ENCODE measurements at places on chromosomes 1 and 21.

DNA sequence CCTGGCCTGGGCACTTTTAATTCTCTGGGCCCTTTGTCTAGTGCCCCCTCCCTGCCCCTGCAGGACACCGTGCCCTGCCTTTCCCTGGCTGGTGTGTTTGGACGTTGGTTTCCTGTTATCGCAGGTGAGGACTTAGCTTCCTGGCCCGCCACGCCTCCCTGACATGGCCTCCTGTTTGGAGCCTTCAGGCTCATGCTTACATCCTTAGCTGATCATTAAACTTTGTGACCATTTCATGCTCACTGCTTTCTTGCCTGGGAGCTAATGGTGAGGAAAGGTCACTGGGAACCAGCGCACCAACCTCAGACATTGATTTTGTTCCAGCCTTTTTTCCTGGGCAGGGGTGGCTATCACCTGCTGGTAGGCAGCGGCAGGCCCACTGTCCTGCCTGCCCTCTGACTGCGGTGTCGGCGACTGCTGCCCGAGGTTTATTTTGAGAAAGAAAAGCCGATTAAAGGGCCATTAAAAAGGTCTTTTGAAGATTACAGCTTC is 3.7 kb downstream of the PFKL start:
- DNase-seq: no peak

- peak; percentile 41 for DNase-seq
Observed at GRCh38 chr1:154463512-154463990, 38.5 kb upstream of the TDRD10 start.

DNA sequence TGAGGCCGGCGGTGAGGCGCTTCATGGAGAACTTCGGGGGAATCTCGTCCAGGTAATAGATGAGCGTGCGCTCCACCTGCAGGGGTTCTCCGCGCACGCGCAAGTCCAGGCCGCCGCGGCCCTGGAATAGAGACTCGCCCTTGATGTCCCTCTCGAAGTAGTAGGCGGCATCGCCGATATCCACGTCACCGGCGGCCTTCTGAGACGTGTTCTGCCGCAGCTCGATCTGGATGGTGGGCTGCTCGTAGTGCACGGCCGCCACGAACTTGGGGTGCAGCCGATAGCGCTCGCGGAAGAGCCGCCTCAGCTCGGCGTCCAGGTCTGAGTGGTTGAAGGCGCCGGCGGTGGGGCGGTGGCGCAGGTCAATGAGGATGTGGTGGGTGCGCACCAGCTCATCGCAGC is 726 bp downstream of the TACSTD2 start:
- no peak for DNase-seq

DNA sequence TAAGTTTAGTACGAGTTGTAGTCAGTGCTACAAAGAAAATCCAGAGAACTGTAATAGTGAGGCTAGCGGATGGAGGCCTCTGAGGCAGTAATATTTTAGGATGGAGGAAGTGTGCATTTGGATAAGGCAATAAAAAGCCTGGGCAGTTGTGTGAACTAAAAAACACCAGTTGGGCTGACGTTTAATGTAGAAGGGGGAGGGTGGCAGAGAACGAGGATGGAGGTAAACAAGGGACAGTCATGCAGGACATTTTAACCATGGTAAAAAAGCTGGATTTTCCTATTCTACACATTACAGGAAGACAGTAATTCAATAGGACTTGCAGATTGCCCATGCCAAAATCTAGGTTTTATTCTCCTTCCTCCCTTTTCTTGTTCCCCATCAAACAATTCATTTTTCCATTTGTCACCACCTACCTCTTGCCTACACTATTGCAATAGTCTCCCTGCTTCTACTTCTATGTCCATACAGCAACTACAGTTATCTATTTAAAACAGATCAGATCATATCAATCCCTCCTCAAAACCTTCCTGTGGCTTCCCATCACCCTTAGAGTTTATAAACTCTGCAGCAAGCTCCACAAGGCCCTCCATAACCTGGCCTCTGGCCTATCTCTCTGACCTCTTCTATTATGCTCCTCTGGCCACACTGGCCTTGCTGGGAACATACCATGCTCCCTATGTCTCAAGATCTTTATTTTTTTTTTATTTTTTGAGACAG is 27.7 kb downstream of the ERO1B start:
- no peak for DNase-seq

DNA sequence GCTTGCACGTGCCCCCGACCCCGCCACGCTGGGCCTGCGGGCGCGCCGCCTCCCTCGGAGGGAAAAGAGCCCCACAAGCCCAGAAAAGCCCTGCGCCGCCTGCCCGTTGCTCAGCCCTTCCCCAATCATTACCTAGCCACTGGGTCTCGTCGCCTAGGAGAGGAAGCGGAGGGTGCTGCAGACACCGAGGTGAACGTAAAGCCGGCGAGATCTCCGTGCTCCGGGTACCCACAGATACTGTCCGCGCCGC is at the start of gene ENO1:
ENO1 (minus strand) TSS at position 239 of the 250 bp plus-strand sequence. CDS start 3,778 bp downstream, outside the sequence.
- no peak for DNase-seq

GRCh38 chr1:32741413-32742198 is 39.0 kb upstream of the SYNC start:
- peak; percentile 44 for DNase-seq

- no peak for DNase-seq
Observed at GRCh38 chr1:200862713-200863415, 9.9 kb upstream of the GPR25 start.

DNA sequence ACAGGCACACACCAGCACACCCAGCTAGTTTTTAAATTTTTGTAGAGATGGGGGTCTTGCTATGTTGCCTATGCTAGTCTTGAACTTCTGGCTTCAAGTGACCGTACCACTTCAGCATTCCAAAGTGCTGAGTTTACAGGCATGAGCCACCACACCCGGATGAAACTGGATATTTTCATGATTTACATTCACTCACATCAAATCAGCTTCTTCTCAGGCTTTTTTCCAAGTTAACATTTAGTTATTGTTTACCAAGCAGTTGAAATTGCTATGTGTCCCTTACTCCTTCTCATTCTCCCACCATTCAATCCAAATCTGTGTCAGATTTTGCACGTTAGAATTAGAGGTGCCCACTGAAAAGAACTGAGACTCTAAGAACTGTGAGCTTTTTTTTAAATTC is 18.4 kb downstream of the RIT1 start:
- peak; percentile 83 for DNase-seq

- peak; percentile 45 for DNase-seq
Observed at GRCh38 chr1:54671985-54672608, 30.5 kb downstream of the MROH7 start.

- DNase-seq: no peak
Observed at GRCh38 chr1:58854576-58854975, 70.7 kb upstream of the JUN start.

GRCh38 chr21:34190576-34191321 is 117.4 kb downstream of the MRPS6 start:
- DNase-seq: no peak

- no peak for DNase-seq
Observed at GRCh38 chr1:30589083-30589482, 134.3 kb downstream of the MATN1 start.

DNA sequence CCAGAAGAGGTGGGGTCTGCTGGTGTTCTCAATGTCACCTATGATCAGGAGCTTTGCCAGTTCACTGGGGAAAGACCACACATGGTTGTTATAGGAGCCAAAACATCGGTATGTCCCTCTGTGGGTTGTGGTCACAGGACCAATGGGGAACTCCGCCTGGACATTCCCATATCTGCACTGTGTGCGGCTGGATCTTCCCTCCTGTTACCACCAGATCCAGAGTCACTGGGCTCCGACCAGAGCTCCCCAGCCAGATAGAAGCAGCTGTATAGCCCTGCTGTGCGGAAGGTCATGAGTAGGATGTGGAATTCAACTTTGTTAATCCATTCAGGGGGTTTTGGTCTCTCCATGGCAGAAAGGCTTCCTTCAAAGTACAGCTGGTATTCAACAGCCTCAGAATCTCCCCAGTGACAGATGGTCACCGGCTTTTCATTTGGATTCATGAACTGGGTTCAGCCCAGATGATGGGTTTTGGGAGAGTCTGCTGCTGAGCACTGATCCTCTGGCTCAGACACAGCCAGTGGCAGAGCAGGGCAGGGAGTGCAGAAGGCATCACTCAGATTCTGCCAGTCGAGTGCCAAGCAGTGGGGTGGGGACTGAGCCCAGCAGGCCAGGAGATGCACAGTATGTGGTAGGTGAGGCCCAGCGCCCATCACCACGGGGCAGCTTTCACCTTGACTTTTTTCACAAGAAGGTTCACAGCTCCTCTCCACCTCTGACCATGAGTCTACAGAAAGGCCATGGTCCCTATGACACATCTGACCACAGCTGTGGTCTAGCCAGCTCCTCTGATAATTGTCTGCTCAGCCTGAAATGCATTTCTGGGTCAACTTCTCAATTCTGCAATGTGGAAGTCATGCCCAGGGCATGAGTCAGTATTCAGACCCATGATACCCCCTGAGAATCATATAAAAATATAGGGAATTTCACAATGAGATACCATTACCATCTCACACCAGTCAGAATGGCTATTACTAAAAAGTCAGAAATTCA is 2.9 kb upstream of the SHCBP1L start:
- peak; percentile 95 for DNase-seq

DNA sequence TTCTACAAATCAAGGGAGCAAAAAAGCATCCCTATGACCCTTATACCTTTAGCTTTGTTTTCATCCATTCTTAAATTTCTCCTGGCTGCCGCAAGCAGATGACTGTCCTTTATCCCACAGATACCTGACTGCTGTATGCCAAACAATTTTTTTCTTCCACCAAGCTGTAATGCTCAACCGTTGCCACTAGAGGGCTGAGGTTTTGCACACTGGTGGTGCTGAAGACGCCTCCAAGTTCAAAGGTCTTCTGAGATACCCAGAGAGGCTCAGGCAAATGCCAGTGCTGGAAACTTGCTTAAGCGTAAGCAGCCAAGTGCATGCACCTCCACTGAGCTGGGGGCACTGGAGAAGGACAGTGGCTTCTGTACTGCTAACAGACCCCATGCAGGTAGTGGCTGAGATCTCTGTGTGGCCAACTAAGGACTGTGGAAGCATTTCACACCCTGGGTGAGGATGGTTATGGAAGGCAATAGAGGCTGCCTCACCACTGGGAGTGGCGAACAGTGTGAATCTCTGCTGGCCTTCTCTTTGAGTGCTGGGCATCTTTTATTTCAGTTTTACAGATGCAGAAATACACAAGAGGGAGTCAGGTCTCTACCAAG is 28.5 kb downstream of the CNIH3 start:
- peak; percentile 39 for DNase-seq

DNA sequence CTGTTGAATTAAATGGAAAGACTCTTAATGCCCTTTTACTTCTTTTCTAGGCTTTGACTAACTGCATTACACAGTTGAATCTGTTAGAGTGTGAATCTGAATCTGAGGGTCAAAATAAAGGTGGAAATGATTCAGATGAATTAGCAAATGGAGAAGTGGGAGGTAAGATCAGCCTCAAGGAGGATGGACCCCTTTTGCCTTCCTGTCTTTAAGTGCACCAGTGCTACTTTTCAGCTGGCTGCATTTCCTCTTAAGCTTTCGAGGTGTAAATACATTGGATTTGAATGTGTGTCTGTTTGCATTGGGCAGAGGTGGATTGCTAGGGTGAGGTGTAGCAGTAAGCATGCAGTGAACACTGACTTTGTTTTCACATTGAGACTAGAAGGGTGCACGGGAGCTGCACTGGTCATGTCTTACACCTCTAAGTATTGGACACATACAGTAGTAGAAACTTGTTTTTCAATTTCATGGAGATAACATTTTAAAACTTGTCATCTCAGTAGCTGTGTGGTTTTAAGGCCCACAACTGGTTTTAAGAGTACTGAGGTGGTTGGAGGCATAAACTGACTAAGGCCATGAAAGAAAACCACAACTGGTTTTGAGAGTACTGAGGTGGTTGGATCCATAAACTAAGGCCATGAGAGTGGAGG is 35.4 kb downstream of the MIA3 start:
- no peak for DNase-seq

GRCh38 chr1:36342426-36343185 is 19.2 kb upstream of the EVA1B start:
- peak; percentile 80 for DNase-seq

DNA sequence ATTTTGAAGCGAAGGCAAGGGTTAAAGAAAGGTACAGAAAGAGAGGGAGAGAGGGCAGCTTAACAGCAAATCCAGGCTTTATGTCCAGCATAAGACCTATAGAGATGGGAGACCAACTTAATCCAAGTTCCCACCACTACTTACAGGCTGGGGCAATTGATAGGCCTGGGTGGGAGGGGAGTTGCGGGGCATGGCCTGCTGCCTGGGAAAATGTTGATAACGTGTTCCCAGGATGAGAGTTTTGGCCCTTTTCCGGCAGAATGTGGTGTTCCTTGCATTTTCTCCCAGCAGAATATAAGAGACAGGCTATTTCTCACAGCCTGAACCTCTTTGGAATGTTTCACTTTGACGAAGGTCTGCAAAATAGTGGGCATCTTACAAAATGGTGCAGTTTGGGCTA is 34.9 kb upstream of the PLA2G5 start:
- no peak for DNase-seq

GRCh38 chr21:45574081-45574501 is 31.9 kb upstream of the SLC19A1 start:
- no peak for DNase-seq

DNA sequence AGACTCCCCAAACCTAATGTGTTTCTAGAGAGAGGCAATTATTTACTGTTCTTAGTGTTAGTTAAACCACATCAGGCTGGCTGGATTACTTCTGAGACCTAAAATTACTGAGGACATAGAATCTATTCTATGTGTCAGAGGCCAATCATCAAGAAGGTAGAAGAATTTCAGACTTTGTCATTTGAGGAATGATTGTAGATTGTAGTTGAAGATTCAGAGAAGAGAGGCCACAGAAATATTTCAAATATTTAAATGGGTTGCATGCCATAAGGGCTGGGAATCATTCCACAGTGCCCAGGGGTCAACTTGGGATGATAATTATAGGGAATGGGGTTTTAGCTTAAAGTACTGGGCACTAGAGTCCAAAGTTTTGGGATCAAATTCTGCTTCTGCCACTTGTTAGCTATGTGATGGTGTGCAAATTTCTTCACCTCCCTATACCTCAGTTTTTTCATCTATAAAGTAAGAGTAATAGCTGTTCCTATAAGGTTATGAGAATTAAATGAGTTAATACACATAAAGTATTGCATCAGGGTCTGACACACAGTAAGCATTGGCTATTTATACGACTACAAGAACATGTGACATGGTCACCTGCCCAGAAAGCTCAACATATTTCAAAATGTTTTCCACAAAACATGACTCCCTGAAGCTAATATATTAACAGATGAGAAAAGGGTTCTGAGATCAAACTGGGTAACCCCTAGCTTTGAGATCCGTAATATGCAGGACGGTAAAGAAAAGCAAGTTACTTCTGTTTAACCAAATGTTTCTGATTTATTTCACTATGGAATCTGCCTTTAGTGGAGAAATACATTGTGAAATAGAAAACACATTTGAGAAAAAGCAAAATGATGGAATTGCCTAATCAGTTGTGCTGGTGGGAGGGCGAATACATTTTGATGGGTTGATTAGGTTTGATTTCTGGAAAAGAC is 69.7 kb upstream of the SPAG17 start:
- DNase-seq: peak; percentile 71

- DNase-seq: no peak
Observed at GRCh38 chr1:222790115-222790514, 24.7 kb upstream of the DISP1 start.

GRCh38 chr1:29180497-29181412 is 945 bp downstream of the SRSF4 start:
- DNase-seq: no peak
